ENCODE measurements at places on chromosomes 3 and 15. TPM values are rescaled to one million over a fixed set of nuclear protein-coding genes. Genes with fewer than 3 reads are reported as not detected.
A peak's percentile ranks its signal among the peaks of the same experiment; 100 is the strongest.

- peak; percentile 61 for DNase-seq
Measured at GRCh38 chr15:62165104-62165792, at the start of gene C2CD4B. TSS of gene C2CD4B (minus strand) at chr15:62165285. CDS start at chr15:62164984, 301 bp downstream.

Gene RAB43
- total RNA-seq = 38.1 TPM

DNA sequence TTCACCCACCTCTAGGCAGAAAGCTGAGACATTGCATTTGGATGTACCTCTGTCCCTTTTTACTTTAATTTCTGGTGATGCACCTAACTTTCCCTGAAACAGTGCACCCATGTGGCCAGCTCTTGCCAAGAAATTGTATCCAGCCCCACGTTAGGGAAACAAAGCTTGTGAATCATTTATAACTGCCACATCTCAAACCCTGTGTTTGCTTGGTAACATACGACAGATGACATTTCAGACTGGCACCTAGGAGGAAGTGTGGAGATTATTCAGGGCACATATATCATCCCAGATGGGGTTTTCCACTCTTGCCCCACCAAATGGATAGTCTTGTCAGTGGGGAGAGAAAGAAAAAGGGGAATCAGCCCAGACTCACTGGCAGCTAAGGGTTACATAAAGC is 2.1 kb downstream of the CYB561D2 start:
- DNase-seq = no peak

Gene FBXO40
- total RNA-seq = 0.03 TPM

GRCh38 chr3:38599886-38600285 is 49.6 kb downstream of the SCN5A start:
- no peak for DNase-seq

Gene BTLA
- 0.25 TPM for total RNA-seq

Gene ICE2
- 18.1 TPM for total RNA-seq

GRCh38 chr3:132637590-132637989 is 22.0 kb downstream of the ACAD11 start:
- no peak for DNase-seq

- DNase-seq = no peak
Measured at GRCh38 chr15:60914360-60914759, 314.7 kb downstream of the RORA start.

Gene TMEM207
- not detected for total RNA-seq

- DNase-seq = no peak
Measured at GRCh38 chr3:100957261-100957986, 35.8 kb downstream of the ABI3BP start.

DNA sequence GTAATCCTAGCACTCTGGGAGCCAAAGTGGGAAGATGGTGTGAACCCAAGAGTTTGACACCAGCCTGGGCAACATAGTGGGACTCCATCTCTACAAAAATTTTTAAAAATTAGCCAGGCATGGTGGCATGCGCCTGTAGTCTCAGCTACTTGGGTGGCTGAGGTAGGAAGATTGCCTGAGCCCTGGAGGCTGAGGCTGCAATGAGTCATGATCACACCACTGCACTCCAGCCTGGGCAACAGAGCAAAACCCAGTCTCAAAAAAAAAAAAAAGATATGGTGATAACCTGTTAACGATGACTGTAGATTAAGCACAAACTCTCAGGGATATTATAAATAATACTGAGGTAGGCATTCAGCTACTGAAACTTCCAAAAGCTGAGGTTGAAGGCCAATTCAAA is 107.5 kb downstream of the SLC49A4 start:
- DNase-seq = no peak

DNA sequence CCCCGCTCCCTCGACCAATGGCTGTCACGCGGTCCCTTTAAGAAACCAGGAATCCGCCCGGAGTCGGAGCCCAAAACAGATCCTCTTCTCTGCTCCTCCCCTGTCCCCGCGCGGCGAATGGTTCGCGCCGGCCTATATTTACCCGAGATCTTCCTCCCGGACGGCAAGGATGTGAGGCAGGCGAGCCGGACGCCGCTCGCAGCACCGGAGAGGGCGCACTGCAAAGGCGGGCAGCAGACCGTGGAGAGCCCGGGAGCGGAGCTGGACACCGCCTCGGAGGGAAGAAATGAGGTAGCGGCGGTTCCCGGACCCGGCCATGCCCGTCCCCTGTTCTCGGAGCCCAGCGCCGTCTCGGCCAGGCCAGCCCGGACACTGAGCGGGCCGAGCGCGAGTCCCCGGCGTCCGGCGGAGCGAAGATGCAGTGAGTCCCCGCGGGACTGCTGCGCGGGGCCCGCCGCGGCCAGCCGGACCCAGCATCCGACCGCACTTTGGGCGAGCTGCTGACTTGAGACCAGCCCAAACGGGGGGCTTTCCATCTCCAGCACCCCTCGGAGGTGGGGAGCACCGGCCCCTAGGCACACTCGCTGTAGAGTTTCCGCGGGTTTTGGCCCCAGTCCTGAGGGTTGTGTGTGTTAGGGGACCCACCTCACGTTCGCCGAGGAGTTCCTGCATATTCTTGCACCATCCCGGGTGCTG is at the start of gene FAM43A:
FAM43A (plus strand) TSS at position 166 of the 696 bp plus-strand sequence. CDS start 944 bp downstream, outside the sequence.
- peak; percentile 87 for DNase-seq

GRCh38 chr3:77096145-77096544 is 56.2 kb downstream of the ROBO2 start:
- DNase-seq = no peak

DNA sequence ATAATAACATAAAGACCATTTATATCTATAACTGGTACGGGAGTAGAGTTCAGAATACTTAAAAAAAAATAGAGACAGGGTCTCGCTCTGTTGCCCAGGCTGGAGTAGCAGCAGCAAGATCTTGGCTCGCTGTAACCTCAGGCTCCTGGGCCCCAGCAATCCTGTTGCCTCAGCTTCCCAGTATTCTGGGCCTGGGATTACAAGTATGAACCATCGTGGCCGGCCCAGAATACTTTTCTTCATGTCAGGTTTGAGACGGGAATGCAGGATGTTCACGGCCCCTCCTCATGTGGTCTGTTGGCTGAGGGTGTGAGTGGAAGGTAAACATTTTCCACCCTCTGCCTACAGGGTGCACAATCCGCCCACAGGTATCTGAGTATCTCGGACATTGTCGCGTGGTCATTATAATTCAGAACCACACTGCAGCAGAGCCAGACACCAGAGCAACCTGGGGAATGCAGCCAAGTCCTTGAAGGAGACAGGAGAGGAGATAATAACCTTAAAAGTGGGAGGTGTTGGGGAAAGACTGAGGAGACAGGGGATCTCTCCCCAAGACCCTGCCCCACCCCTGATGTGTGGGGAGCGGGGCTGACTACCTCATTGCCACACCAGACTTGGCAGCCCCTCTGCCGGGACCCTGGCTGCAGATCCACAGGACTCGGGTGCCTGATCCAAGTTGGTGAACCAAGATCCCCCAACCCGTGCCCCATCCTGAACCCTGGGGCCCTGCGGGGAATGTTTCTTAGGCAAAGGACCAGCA is 106.8 kb downstream of the ADCY5 start:
- DNase-seq = no peak

Gene UACA
- 13.7 TPM for total RNA-seq

- peak; percentile 73 for DNase-seq
Measured at GRCh38 chr3:30625541-30626438, 19.4 kb downstream of the TGFBR2 start.

- no peak for DNase-seq
Measured at GRCh38 chr3:138113326-138113725, 2.1 kb downstream of the DZIP1L start.

Gene MESP2
- 0.15 TPM for total RNA-seq

- peak; percentile 68 for DNase-seq
Measured at GRCh38 chr3:38029400-38030125, at the start of gene PLCD1. TSS of gene PLCD1 (minus strand) at chr3:38029642. CDS start at chr3:38029539, 103 bp downstream.

Gene LSAMP
- total RNA-seq = 0.28 TPM

Gene RETNLB
- total RNA-seq = not detected

DNA sequence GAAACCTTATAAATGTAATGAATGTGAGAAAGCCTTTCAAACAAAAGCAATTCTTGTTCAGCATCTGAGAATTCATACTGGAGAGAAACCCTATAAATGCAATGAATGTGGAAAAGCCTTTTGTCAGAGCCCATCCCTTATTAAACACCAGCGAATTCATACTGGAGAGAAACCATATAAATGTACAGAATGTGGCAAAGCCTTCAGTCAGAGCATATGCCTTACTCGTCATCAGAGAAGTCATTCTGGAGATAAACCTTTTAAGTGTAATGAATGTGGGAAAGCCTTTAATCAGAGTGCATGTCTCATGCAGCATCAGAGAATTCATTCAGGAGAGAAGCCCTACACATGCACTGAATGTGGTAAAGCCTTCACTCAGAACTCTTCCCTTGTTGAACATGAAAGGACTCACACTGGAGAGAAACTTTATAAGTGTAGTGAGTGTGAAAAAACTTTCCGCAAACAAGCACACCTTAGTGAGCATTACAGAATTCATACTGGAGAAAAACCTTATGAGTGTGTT is 5.3 kb downstream of the ZNF501 start:
- DNase-seq = no peak

DNA sequence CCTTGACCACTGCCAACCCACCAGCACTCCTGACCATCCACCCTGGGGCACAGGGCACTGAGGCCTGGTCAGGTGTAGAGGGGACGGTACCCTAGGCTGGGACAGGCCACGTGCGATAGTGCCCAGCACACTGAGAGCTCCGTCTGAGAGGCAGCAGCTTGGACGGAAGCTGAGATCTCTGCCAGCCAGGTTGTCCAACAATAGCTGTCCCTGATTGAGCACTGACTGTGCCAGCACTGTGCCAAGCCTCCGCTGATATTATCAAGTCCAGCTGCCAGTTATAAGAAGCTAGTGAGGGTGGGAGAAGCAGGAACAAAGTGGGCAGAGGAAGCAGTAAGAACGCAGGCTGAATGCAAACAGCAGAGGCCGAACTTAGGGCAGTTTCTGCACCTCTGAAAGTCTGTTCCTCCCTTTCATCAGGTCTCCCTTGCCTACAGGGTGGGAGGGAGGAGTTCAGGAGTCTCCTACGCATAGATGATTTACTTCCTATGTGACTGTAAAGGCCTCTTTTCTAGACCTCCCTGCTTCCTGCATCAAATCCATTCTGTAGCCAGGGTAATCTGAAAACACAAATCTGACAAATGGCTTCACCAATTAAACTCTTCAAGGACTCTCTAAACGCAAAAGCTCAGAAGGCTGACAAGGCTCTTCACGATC is 29.7 kb downstream of the MRPS11 start:
- DNase-seq = no peak

Gene DUOXA2
- not detected for total RNA-seq

DNA sequence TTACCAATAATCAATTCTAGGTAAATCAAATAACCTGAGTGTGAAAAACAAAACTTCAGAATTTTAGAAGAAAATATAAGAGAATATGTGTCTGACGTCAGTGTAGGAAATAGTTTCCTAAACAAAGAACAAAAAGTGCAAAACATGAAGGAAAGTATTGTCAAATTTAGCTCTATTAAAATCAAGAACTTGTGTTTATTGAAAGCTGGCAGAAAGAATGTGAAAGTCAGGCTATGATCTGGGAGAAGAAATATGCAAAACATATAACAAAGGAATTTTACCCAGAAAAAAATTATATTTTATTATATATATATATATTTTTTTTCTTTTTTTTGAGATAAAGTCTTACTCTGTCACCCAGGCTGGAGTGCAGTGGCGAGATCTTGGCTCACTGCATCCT is 129.1 kb upstream of the ANKRD28 start:
- no peak for DNase-seq

DNA sequence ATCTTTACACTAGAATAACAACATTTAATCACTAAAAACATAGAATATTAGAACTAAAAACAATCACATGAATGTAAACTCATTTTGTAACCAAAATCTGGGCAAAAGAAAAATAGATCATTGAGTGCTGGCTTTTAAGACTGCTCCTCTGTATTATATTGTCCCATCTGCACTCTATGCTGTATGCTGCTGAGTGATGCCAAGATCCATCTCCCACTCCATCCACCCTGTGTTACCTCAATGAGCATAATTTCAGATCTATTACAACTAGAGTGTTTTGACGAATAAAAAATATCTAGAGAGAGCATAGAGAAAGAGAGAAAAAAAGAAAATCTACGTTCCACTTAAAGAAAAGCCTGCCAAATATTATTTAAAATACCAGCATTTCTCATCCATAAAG is 1060.4 kb downstream of the ZPLD1 start:
- no peak for DNase-seq

Gene DGKG
- total RNA-seq = 1.4 TPM

Gene MORC1
- 0.10 TPM for total RNA-seq

DNA sequence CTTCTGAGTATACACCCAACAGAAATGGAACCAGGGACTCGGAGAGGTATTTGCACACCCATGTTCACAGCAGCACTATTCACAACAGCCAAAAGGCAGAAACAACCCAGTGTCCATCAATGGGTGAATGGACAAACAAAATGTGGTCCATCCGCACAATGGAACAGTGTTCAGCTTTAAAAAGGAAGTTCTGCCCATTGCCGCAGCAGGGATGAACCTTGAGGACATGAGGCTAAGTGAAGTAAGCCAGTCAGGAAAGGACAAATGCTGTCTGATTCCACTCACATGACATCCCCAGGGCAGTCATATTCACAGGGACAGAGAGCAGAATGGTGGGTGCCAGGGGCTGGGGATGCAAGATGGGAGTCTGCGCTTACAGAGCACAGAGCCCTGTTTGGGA is 7.5 kb downstream of the IQSEC1 start:
- DNase-seq = no peak

DNA sequence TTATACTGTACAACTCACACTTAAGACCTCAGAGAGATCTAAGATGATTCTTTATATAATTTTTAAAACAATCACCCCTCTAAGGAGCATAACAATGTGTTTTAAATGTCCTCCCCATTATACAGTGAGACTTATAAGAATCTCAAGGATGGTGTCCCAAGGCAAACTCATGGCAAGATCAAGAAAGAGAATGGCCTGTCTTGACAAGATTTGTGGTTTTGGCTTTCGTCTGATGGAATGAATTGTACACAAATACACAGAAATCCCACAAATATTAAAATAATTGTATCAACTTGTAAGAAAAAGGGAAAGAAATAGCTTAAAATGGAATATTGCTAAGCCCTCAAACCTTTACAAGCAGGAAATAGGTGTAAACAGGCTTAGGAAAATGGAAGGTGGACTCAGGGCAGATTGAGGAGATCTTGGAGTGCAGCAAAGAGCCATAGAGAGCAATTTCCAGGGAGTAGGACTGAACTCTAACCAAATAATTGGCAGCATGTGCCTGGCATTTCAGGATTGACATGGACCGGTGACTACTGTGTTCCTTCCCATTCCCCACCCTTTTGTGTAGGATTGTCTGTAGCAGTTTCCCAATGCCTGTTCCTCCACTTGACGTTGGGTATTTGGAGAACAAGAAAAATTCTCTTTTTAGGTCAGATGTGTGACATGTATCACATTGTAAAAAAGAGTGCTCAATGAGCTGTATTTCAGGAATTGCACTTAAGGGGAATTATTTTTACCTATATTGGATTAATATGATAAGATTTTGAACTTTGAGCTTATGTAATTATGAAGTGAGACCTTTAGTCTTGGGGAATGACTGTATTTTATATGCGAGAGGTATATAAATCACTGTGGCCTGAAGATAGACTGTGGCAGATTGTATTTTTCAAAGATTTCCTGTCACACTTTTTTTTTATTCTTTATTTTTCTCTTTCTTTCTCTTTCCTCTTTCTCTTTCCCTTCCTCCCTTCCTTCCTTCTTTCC is 317.8 kb upstream of the SLITRK3 start:
- DNase-seq = no peak
